ENCODE measurements at places on chromosomes 12 and 14. TPM values are rescaled to one million over a fixed set of nuclear protein-coding genes. Genes with fewer than 3 reads are reported as not detected.

SYCP3 gene
- not detected for total RNA-seq

CLEC4E gene
- not detected for total RNA-seq

SLC11A2 gene
- 30.5 TPM for total RNA-seq

TAS2R7 gene
- not detected for total RNA-seq

All from cardiac muscle cell (in vitro differentiated cells and primary cell).